ENCODE measurements at places on chromosomes 3 and 15. TPM values are rescaled to one million over a fixed set of nuclear protein-coding genes. Genes with fewer than 3 reads are reported as not detected.
A peak's percentile ranks its signal among the peaks of the same experiment; 100 is the strongest.

GRCh38 chr15:45009046-45009445, 13.9 kb upstream of the SORD start:
- no peak overlapping the region for H3K27ac ChIP-seq
- DNase-seq = no peak
- no peaks in the 10 kb centered on the region for H3K4me1 ChIP-seq
- no peaks in the 10 kb centered on the region for H3K27me3 ChIP-seq

- peaks cover 3% of the 10 kb centered on the region for H3K4me1 ChIP-seq
- H3K36me3 ChIP-seq = no peaks in the 10 kb centered on the region
- DNase-seq = no peak
- no peak overlapping the region for H3K27ac ChIP-seq
Observed at GRCh38 chr15:90720131-90720530, 3.0 kb downstream of the BLM start.

- H3K4me3 ChIP-seq = no peak overlapping the region
- H3K36me3 ChIP-seq = no peaks in the 10 kb centered on the region
- DNase-seq = no peak
- no peaks in the 10 kb centered on the region for H3K4me1 ChIP-seq
- no peak overlapping the region for H3K27ac ChIP-seq
- H3K27me3 ChIP-seq = no peaks in the 10 kb centered on the region
Observed at GRCh38 chr3:115252679-115253078, 105.6 kb upstream of the ZBTB20 start.

DNA sequence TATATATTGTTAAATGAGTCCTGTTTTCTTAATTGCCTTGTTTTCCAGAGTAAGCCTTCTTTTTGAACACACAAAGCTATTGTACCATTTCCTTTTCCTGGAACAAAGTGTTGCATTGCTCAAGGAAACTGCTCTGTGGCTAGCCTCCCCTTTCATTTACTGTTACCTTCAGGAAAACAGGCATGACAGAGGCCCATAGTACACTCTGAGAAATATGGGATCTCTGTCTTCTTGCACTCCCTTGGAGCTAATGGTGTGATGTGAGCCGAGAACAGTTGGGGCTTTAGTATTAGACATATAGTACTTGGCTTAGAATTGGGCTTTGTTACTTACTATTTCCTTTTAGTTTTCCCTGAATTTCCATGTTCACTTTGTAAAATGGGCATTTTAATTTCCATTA, 193.7 kb downstream of the GHSR start:
- no peaks in the 10 kb centered on the region for H3K36me3 ChIP-seq
- peaks cover 18% of the 10 kb centered on the region for H3K4me1 ChIP-seq
- no peak overlapping the region for H3K4me3 ChIP-seq
- H3K27me3 ChIP-seq = no peaks in the 10 kb centered on the region

DNA sequence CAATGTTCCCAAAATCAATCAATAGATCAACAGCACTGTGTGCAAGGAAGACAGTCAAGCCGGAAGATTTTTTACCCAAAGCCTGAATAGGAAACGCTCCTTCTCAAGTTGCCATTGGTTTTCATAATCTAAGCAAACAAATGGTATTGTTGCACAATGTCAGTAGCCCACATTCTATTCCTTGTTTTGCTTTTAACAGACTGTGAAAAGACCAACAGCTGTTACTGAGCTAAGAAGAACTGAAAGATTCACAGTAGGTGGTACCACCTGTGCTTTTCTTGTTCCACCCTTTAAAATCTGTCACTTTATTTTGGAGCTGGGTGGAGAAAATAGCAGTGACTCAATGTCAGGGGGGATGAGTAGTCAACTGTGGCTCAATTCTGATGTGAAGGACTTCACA, 357.5 kb upstream of the CADM2 start:
- H3K27me3 ChIP-seq = no peaks in the 10 kb centered on the region
- H3K36me3 ChIP-seq = no peaks in the 10 kb centered on the region
- H3K4me3 ChIP-seq = no peak overlapping the region

GRCh38 chr3:14441240-14441919, 39.0 kb downstream of the SLC6A6 start:
- DNase-seq = no peak
- H3K27me3 ChIP-seq = no peaks in the 10 kb centered on the region
- peaks cover 25% of the 10 kb centered on the region for H3K4me1 ChIP-seq
- peak overlapping the region; percentile 16 for H3K27ac ChIP-seq
- H3K4me3 ChIP-seq = no peak overlapping the region

The ADCY5 gene
- 5.3 TPM for total RNA-seq

The TMEM266 gene
- not detected for total RNA-seq

The STAB1 gene
- 41.4 TPM for total RNA-seq

Data from ovary (tissue), 10 donors.